D341Med (cell line): ENCODE measurements at places on chromosomes 4 and X.

DNA sequence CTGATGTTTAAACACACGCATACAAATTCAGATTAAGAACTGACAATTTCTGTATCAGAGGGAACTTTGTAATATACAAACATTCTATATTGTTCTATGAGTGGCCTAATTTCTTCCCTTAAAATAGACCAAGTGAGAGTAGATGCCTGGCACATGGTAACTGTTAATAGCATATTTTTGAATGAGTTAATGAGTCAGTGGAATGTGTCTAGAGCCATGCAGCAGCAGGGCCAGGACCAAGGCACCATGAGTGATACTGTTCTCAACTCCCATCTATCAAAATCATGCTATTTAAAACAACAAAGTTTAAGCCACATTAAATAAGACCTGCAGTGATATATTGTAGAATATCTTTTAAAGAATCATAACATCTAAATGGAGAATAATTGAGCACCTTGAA, 98.3 kb downstream of the ARHGAP24 start:
- DNase-seq = no peak

DNA sequence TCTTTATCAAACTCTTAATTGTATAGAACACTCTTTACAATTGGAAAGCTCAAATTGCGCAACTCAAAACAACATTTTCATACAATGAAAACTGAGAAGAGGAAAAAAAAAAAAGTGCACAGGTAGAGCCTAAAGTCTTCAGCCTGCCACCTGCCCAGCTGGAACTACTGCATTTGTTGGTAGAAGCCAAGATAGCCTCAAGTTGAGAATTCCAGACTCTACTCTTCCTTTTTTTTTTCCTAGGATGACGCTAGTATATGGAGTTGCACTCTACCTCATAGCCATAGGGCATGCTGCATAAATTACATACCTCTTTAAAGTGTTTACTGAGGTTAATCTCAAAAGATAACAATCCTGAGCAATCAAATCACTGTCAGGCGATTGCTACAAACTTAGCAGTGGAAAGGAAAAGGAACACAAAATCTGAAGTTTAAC, 13.6 kb downstream of the ABCG2 start:
- no peak for DNase-seq

GRCh38 chr4:123652476-123652875, 255.9 kb downstream of the SPRY1 start:
- no peak for DNase-seq

DNA sequence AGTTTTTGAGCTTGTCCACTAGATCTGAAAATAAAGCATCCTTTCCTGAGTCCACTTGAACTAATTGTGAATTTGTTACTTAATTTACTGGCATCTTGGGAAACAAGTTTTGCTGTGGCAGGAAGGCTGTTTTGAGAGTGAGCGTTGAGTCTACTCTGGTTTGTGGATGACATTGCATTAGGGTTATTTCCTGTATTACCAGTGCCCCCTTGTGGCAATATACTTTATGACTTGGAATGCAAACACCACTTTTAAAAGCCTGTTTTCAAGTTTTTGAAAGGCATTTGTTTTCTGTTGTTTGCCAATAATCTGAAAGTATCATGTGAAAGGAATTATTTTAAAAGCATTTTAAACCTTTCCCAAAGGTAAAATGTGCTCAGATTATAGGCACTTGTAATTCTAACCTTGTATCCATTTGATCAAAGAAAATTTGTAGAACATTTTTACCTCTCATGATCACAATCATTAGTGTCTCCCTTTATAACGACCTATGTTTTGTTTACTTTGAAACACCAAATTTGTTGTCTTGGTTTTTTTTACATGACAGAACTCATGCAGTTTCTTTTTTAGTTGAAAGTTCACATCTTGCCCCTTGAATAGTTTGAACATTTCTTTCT, 18.0 kb upstream of the CYP2U1 start:
- peak; percentile 61 for DNase-seq

DNA sequence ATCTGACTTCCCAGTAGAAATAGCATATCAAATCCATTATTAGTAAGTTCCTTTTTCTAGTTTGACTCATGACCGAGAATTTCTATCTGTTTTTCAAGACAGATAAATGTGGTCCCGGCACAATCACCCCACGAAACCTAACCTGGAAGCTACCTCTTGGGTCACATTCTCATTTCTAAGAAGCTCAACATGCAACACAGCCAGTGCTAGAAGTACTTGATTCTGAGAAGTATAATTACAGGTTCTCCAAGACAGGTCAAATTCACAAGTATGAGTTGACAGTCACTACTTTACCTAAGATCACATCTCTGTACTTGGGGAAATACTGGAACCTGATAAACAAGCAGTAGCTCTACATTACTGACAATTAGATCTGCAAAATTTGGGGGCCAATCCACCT, 54.0 kb upstream of the PLAC1 start:
- DNase-seq = no peak

GRCh38 chr4:169115897-169116254, 105.8 kb upstream of the CBR4 start:
- DNase-seq = no peak

- DNase-seq = peak; percentile 50
Measured at GRCh38 chrX:46686003-46686645, 72.8 kb downstream of the SLC9A7 start.

GRCh38 chr4:150497612-150498011, 84.3 kb upstream of the MAB21L2 start:
- no peak for DNase-seq

DNA sequence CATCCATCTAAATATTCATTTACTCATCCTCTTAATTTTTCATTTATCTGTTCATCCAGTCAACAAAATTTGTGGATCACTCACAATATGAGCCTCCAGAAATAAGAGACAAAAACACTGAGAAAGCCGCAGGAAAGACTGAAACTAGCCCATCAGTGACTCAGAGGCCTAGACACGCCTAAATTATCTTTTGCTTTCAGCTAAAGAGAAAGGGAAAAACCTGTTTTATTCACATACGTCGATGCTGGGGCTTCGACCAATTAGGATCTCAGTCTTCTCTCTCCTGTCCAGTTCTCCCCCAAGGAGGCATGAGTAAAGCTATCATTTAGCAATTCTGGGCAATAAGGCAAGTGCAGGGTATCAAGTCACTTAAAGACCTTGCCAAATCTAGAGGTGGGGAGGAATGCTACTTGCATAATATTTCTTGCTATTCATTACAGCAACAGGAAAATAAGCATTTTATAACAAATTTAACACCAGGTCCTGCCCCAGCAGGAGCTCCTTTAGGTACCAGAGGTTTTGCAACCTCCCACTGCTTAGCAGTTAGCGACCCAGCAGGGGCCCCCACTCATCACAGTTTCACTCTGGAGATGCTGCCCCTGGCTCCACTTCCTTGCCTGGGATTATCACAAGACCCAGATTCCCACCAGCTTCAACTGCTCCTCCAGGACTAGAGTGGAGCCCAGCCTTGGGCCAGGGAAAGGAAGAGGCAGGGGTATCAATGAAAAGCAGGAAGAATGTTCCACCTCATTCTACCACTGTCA, 30.1 kb upstream of the TMEM154 start:
- no peak for DNase-seq

GRCh38 chr4:53618321-53618720, 27.0 kb upstream of the LNX1 start:
- no peak for DNase-seq

DNA sequence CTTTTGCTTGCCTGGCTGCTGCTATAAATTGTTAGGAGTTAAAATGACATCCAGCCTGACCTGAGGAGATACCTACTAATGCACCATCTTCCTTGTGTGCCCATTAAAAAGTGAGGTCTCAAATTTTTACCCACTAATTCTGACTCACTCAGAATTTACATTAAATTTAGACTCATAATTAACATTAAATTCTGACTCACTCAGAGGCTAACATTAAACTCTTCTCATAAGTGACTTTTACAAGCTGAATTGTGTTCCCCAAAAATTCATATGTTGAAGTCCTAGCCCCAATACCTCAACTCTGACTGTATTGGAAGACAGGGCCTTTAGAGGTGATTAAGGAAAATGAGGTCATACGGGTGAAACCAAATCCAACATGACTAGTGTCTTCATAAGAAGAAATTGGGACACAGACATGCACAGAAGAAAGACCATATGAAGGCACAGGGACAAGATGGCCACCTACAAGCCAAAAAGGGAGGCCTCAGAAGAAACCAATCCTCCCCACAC, 11.8 kb downstream of the CASP6 start:
- DNase-seq = no peak

DNA sequence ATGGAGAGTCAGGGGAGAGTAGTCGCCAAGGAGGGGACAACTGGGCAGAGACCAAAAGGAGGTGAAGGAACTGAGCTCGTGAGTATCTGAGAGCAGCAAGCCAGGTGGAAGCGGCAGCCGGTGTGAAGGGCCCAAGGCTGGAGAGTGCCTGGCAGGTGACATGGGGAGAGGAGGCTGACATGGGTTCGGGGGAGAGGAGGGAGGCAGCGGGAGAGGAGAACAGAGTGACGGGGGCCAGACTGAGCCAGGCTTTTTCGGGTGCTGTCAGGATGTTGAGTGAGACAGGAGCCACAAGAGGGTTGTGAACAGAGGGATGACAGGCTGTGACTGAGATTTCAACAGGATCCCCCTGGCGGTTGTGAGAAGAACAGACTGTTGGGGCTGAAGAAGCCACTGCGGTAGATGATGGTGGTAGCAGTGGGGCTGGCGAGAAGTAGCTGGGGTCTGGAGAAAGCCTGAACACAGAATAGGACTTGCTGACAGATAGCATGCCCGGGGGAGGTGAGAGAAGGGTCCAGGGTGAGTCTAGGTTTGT, 5.7 kb downstream of the ELK1 start:
- DNase-seq = no peak

GRCh38 chrX:111382277-111382676, 29.7 kb downstream of the DCX start:
- no peak for DNase-seq

DNA sequence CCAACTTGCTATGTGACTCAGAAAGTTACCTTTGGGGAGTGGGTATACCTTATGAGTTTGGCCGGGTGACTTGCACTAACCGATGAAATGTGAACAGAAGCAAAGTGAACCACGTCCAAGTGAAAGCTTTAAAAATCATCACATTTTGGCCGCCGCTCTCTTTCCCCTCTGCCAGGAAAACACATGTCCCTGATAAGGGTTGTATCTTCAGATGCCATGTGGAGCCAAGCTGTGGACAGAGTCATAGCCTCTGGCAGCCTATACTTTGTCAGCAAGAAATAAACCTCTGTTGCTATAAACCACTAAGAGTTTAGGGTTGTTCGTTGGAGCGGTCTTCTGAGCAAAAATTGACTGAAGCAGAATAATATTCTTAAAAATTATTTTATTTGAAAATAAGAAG, 92.3 kb downstream of the PRDM5 start:
- DNase-seq = no peak

- no peak for DNase-seq
Measured at GRCh38 chr4:82905205-82905604, 4.7 kb downstream of the THAP9 start.

DNA sequence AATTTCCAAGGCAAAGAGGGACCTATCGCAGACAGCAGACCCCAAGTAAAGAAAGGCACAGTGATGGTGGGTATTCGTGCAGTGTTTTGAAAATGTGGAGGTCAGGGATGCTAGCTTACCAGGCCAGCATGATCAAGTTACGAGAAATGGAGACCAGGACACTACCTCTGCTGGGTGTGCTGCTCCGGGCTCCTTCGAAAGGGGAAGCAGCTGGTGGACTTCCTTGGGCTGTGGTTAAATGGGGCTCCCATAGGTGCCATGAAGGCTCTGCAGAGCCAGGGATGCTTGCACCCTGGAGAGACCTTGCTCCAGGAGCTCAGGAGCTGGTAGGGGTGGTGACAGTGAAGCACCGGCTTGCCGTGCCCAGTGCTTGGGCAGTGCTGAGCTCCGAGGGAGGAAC, 68.8 kb downstream of the TBL1X start:
- no peak for DNase-seq

DNA sequence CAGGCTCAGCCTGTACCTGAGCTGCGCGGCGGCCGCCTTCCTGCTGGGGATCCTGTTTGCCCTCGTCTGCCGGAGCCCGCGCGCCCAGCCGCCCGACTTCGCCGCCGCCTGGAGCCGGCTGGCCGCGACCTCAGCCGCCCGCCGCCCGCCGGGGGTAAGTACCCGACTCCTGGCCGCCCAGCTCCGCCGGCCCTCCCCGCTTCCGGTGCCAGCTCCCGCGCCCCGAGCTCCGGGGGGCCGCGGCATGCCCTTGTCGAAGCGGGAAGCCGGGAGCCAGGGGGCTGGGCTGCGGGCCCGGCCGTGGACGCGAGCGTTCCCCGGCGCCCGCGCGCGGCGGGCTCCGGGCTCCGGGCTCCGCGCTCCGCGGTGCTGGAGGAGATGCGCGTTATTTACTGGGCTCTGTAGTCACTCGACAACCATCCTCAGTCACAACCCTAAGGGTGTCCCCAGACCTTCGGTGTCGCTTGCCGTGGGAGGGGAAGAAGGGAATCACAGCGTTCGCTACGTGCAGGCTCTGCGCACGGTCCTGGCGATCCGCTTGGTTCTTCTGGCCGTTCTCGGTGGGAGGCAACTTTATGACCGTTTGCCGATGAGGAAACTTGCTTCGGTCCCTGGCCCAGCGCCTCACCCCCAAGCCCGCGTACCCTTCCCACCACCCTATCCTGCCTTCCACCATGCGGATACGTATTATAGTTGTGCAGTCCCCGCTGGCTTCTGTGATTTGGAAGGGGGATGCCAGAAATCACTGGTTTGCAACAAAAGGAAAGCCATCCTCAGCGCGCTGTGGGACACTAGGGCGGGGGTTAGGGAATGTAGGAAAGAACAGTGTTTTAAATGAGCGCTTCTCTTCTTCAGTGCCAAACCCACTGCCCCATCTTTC, 944 bp downstream of the SNX25 start:
- DNase-seq = peak; percentile 72

GRCh38 chr4:181168011-181168805, 1075.0 kb upstream of the TENM3 start:
- no peak for DNase-seq

- no peak for DNase-seq
Measured at GRCh38 chr4:156961196-156962057, 10.2 kb downstream of the PDGFC start.

DNA sequence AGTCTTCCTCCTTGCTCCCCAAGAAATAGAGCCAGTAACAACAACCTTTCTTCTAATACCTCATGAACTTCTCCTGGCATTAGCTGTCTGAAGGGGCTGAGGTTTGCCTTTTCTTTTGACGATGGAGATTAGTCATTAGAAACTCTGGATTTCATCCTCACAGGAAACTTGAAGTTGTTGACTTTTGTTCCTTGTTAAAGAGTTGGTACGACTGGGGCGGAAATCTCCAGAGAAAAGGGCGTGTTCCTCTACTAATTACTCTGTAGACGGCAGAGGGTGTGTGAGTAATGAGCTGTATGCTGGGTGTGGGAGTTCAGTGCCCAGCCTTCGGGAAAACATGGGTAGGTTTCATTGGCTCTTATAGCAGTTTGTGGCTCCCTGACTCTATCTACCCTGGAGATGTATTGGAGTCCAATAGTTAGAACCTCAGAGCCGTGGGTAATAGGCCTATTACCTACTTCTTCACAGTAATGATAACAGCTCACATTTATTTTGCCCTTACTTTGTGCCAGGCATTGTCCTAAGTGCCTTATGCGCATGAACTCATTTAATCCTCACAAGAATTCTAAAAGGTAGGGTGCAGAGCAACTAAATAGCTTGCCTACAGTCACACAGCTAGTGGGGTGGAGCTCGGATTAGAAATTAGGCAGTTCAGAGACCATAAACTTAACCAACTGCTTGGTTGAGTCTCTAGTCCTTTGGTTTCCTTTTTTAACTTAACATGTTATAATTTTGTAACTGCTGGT, 23.4 kb downstream of the TMEM164 start:
- no peak for DNase-seq
